ENCODE measurements at places on chromosomes 12 and 14.

DNA sequence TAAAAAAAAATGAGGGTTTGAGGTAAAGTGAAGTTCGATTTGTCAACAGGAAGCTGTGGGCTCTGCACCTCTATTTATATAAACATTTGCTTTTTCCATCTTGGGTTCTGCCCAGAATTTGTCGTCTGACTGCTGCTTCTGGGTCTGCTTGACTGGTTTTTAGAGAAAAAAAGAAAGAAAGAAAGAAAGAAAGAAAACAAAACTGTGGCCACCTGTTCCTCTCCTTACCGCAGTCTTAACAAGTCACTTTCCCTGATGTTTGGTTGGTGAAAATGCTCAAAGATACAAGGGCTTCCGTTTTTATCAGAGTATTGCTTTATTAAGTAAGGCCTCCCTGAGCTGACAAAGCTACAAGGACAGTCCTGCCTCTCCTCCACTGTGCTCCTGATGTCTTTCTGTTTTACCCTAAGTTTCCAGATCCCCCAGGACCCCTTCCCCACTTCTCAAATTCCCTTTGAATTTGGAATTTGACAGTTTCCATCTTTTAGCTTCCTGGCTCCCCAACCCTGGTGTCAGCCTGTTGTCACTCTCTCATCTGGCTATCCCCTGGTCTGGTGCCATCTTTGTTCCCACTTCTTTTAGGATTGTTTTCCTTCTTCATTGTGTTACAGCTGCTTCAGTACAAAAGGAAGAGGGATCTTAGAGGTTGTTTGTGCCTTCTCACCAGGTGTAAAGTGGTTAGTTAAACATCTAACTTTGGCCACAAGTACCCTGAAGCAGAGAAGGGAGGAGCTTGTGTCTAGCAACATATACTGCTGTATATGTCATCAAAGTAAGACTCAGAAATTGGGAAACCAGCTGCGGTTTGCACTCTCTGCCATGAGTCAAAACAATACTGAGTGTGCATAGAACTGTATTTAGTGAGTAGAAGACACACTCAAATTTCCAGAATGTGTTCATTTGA is 18.0 kb downstream of the MFAP5 start:
- DNase-seq: no peak

DNA sequence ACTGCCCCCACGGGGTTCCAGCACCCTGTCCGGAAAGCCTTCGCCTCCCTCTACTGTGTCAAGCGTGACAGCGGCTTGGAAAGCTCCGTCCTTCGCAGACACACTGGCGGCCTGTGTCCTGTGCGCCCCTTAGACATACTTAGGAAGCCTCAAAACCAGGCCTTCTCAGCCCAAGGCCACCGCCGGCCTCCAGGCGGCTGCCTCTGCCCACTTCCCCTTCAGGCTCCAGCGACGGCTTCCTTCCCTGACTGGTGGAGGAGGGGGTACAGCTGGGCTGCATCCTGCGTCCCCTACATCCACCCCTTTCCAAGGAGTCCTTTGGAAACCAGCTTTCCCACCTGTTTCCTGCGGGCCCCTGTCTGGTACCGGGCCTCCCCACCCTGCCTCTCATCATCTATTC is 2.5 kb upstream of the CACNA2D4 start:
- DNase-seq: no peak

DNA sequence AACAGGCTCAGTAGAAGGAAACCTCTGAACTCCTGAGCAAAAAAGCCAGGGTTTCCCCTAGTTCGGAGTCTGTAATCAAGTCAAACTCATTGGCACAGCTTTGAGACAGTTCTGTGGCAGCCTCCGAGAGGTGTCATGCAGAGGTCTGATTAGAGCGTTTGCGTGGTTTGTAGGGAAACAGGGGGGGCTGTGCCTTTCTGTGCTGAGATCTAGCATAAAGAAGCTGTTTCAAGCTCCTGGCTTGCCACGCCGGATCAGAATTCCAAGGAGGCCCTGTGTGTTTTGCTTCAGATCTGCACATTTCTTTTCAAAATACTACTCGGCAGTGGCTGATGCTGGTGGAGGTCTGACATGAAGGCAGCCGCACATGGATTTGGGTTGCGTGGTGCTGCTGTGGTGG is 1.7 kb downstream of the CABP1 start:
- no peak for DNase-seq

GRCh38 chr12:104747330-104747729 is 210.8 kb downstream of the SLC41A2 start:
- no peak for DNase-seq

DNA sequence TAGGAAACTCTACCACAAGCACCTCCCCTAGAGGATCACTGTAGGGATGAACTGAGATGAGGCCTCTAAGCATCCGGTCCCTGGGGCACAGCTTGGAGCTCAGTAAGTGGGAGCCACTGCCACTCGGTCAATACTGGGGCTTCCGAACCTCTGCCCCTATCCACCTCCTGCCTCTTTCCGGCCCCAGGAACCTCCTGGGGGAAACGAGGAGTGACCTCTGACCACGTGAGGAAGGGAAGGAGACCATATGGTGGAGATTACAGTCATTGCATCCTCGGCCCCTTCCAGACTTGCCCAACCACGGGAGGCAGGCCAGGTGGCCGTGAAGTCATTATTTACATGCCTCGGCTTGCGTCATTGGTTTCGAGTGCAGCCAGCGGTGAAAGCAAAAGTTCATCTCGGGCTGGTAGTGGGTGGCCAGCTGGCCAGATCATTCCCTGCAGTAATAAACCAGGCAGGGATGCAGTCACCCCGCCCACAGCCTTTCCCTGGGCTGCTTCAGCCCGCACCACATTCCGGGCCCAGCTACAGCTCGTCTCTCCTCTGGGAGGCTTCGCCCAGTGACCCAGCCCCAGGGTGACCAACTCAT is 65.4 kb downstream of the C14orf132 start:
- DNase-seq: peak; percentile 98
